ENCODE measurements at places on chromosomes 6 and 20. TPM values are rescaled to one million over a fixed set of nuclear protein-coding genes. Genes with fewer than 3 reads are reported as not detected.

- H3K27me3 ChIP-seq = no peaks in the 10 kb centered on the region
- H3K36me3 ChIP-seq = no peaks in the 10 kb centered on the region
- peaks cover 25% of the 10 kb centered on the region for H3K4me1 ChIP-seq
- H3K4me3 ChIP-seq = no peak overlapping the region
Measured at GRCh38 chr20:37714978-37715672, 21.3 kb downstream of the CTNNBL1 start.

FAM162B gene
- polyA plus RNA-seq = 3.2 TPM

- DNase-seq = no peak
- no peak overlapping the region for H3K27ac ChIP-seq
- H3K27me3 ChIP-seq = no peaks in the 10 kb centered on the region
- H3K36me3 ChIP-seq = no peaks in the 10 kb centered on the region
- no peak overlapping the region for H3K4me3 ChIP-seq
Measured at GRCh38 chr20:62149532-62150309, 6.2 kb downstream of the SS18L1 start.

LPA gene
- polyA plus RNA-seq = 0.51 TPM

PGBD1 gene
- polyA plus RNA-seq = 3.1 TPM

HLA-DRB1 gene
- 77.2 TPM for polyA plus RNA-seq

SLC39A7 gene
- 46.4 TPM for polyA plus RNA-seq

DNA sequence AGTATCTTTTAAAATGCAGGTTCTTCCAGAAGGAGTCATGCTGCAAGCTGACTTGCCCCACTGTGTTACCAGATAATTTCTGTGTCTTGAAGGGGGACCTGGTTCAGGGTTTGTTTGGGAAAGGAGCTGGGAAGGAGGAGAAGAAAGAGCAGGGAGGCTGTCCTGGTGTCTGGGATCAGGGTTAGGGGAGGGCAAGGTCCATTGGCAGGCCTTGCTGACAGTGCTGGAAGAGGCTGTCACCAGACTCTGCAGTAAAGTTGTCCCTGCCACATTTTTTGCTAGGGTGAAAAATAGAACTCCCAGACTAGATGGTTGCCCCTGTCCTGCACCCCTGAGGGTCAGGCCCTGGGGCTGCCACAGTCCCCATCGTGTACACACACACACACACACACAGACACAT lies 14.9 kb downstream of the GLP1R start:
- DNase-seq = peak; percentile 43
- peaks cover 30% of the 10 kb centered on the region for H3K4me1 ChIP-seq
- peak overlapping the region; percentile 61 for H3K27ac ChIP-seq
- H3K36me3 ChIP-seq = no peaks in the 10 kb centered on the region

SIRPB1 gene
- 0.33 TPM for polyA plus RNA-seq

GABRR2 gene
- 0.94 TPM for polyA plus RNA-seq

- no peak overlapping the region for H3K27ac ChIP-seq
- H3K4me3 ChIP-seq = no peak overlapping the region
- no peaks in the 10 kb centered on the region for H3K27me3 ChIP-seq
Measured at GRCh38 chr6:137552146-137552545, 58.0 kb upstream of the OLIG3 start.

GRCh38 chr6:692356-692851 lies 535 bp downstream of the EXOC2 start:
- peak overlapping the region; percentile 89 for H3K4me3 ChIP-seq
- no peaks in the 10 kb centered on the region for H3K27me3 ChIP-seq
- H3K36me3 ChIP-seq = no peaks in the 10 kb centered on the region
- DNase-seq = peak; percentile 81
- peaks cover 4% of the 10 kb centered on the region for H3K4me1 ChIP-seq

DNA sequence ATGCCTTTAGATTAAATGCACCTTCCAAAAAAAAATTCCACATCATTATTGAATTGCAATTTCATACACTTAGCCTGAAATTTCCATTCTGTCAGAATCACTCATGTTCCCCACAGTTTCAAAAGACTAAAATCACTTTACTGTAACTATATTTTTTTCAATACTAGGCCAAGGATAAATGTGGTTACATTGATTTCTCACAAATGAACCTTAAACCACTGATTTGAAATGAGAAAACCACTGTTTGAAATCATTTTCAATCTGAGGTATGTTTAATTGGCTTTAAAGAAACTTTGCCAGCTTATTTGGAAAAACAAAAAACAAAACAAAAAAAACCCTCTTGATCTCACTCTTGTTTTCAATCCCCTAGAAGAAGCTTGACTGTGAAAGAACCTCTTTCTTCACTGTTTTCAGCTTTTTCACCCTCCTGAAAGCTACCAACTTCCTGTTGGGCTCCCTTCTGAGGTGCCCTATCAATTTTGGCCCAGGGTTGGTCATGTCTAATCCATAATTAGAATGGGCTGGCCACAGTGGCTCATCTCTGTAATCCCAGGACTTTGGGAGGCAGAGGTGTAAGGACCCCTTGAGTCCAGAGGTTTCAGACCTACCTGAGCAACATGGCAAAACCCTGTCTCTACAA lies 242.5 kb downstream of the ADGRG6 start:
- H3K4me3 ChIP-seq = no peak overlapping the region
- no peaks in the 10 kb centered on the region for H3K4me1 ChIP-seq
- H3K27me3 ChIP-seq = no peaks in the 10 kb centered on the region
- no peak overlapping the region for H3K27ac ChIP-seq

DNA sequence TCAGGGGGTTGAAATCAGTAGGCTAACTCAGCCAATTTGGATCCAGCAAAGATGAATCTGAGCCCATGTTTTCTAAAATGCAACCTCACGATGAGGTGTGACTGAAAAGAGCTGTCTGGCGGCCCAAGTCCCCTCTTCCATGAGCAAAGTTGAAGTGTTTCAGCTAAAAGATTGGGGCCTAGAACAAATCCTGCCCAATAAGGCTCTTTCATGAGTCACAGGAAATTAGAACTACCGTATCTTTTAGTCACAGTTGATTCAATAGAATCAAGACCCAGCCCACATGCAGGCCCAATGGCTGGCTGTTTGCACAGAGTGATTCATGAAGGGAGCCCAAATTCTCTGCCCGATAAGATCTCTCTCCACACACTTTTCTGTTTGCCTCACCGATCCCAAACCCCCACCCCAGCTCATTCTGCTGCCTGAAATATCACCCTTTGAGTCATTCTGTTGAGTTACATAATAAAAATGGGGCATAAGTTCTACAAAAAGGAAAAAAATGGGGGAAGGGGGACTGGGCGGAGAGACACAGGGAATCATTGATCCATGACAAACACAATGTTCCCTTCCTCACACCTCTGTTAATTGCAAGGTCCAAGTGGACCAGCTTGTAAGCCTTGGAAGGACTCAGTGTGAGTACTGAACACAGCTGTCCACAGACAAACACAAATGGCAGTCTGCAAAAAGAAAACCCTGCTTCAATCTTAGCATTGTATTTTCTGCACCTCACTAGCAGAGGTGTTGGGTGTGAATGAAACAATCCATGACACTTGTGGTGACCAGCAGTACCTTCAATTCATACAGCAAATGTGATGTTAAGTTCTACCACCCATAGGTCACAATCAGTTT lies 13.8 kb downstream of the FOXQ1 start:
- H3K36me3 ChIP-seq = no peaks in the 10 kb centered on the region
- H3K4me1 ChIP-seq = peaks cover 38% of the 10 kb centered on the region
- DNase-seq = peak; percentile 67
- no peak overlapping the region for H3K4me3 ChIP-seq

DNA sequence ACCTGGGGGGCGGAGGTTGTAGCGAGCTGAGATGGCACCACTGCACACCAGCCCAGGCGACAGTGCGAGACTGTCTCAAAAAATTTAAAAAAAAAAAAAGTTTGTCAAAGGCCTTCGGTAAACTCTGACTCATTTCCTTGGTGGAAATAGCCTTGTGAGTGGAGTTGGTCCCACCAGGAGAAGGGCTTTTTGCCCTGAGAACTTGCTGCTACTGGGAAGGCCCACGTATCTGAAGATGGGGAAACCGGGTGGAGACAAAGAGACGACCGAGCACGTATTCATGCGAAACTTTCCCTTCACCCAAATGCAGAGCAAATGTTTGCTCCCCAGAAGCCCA lies 51.7 kb downstream of the SLC22A23 start:
- H3K4me1 ChIP-seq = peaks cover 62% of the 10 kb centered on the region
- H3K27ac ChIP-seq = peak overlapping the region; percentile 84
- H3K27me3 ChIP-seq = no peaks in the 10 kb centered on the region
- DNase-seq = no peak

MCHR2 gene
- not detected for polyA plus RNA-seq

FNDC11 gene
- 2.1 TPM for polyA plus RNA-seq

KIF13A gene
- polyA plus RNA-seq = 16.2 TPM

DNA sequence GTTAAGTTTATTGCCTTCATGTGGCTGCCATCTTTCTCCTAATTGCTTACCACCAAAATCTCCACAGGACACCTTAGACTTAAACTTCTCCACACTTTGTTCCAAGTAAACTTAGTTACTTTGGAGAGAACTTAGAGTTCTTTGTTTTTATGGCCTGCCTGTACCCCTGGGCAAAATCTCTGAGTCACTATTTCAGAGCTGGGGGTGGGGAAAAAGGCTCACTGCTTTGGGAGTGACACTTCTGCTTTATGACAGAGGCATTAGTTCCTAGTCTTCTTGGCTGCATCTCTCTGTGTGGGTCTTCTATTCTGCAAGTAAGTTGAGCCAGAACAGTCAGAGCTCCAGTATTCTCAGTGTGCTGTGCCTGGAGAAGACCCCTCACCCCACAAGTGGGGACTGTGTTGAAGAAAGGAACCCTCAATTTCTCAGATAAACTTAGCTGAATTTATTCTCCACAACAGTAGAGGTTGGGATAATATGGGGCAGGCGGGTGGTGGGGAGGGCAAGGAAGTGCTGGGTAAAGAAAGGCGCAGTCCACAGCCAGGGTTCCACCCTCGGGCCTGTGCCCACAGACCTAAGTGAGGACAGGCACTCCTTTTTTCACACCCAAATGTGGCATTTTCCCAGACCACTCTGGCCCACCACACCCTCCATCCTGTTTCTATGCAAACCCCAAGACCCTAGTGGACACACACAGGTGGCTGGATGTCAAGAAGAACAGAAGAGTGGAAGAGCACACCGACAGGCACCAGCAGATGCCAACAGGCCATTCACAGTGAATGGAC lies 636.6 kb upstream of the MAN1A1 start:
- no peak overlapping the region for H3K27ac ChIP-seq
- H3K27me3 ChIP-seq = no peaks in the 10 kb centered on the region
- no peaks in the 10 kb centered on the region for H3K4me1 ChIP-seq
- H3K36me3 ChIP-seq = no peaks in the 10 kb centered on the region
- DNase-seq = no peak

PACRG gene
- 0.91 TPM for polyA plus RNA-seq

DNA sequence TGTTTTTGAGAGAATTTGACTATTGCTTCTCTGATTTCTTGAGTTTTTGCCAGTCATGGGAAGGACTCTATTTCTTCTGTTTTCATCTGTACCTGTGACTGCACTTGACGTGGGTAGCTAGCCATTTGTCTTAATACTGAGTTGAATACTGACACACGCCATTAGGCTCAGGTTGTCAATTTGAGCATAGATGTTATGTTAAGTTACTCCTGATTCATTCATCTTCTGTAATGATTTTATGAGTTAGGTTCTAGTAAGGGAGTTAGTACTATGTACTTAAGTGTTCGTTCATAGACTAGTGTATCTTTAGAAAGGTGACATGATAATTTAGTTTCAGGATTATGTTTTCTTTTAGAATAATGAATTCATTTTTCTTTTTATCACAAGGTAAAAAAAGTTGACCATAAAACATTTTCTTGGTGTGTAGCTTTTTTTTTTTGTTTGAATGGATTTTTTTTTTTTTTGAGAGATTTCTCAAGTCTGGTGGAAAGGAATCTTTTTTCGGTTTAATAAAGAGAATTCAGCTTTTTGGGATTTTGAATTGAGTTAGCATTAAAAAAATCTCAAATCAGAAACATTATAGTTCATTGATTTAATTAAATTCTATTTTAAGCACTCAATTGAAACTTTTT lies 1.7 kb downstream of the AFDN start:
- no peaks in the 10 kb centered on the region for H3K27me3 ChIP-seq
- H3K27ac ChIP-seq = peak overlapping the region; percentile 97
- no peaks in the 10 kb centered on the region for H3K36me3 ChIP-seq
- H3K4me1 ChIP-seq = peaks cover 33% of the 10 kb centered on the region
- peak overlapping the region; percentile 86 for H3K4me3 ChIP-seq
